ENCODE measurements at places on chromosomes 16 and 17.

DNA sequence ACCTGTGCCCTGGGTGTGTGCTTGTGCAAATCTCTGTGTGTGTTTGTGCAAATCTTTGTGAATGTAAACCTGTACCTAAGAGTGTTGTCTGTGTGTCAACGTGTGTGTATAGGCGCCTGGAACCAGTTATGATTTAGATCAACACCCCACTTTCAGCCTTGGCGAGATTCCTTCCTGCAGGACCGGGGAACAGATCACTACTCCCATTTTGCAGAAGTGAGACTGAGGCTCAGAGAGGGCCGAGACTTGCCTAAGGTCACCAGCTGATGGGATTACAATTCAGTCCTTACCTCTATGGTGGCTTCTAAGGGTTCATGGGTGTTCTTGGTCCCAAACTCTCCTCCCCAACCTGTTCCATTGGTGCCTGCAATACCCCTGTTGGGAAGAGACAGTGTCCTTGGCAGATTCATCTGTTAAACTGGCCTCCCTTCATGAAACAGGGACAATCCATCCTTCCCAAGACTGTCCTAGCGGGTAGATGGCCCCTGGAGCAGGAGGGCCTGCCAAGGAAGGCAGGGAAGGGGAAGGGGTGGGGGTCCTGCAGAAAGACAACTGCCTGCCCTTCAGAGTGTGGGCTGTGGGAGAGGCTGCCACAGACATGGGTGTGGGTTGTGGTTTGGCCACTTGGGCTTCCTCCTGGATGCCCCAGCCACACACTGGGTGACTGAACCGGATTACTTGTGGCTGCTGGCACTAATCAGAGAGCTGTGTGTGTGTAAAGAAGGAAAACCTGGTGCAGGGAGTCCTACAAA, 6.9 kb upstream of the MAPK7 start:
- DNase-seq: no peak

GRCh38 chr17:15171167-15172047, 93.7 kb downstream of the PMP22 start:
- no peak for DNase-seq

DNA sequence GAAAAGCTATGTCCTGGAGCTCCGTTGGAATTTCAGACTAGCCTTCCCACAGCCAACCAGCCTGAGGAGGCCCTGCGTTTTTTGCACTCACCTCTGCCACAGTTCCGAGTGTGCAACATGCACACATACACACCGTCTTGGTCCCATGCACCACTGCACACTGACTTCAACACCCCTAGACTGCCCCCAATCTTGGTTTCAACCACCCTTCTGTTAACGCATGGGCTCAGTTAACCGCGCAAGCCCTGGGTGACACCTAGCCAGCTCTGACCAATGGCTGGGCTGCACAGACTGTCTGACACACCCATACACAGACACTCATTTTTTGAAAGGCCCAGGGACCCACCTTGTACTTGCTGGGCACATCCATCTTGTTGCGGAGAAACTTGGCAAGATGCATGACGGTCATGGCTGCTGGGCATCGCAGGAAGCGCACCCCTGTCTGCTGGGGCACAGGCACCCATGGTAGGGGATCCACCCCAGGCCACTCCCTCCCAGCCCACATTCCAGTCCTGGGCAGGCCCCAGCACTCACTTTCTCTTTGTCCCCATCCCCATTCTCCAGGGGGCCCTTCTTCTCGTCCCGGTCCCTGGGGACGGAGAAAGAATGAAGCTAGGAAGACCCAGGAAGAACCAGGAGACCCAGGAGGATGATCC, 8.0 kb downstream of the CISD3 start:
- DNase-seq: no peak

- no peak for DNase-seq
These were observed 4.3 kb downstream of the COG1 start for GRCh38 chr17:73197161-73197560.

GRCh38 chr16:49597796-49598195, 224.2 kb downstream of the C16orf78 start:
- no peak for DNase-seq

- DNase-seq: no peak
These were observed 68.9 kb upstream of the SDK2 start for GRCh38 chr17:73713136-73713535.

DNA sequence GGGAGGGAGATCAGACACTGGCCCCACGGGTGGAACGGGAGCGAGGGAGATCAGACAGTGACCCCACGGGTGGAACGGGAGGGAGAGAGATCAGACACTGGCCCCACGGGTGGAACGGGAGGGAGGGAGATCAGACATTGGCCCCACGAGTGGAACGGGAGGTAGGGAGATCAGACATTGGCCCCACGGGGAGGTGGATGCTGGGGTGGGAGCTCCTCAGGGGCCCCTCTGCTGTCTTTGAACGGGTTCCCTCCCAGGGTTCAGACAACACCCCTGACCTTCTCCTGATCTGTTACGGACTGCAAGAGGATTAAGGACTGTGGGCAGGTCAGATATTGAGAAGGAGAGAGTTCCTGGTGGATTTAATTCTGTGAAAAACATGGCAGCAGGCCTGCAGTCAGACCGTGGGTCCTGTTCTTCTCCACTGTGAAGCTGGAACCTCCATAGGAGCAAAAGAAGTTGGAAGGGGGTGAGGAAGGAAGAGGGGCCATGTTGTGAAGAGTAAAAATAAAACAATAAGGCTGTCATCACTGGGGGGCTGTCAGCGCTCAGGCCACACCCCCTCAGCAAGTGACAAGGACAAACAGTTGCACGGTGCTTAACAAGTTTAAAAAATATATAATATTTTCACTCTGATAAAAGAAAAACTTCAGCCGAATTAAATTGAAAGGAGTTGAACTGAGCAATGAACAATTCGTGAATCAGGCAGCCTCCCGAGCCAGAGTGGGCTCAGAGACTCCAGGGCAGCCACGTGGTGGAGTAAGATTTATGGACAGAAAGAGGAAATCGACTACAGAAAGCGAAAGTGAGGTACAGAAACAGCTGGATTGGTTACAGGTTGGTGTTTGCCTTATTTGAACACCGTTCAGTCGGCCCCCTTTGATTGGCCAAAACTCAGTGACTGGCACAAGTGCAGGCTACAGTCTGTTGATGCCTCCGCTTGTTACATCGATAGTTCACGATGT, 348.7 kb upstream of the TNRC6C start:
- DNase-seq: peak; percentile 20

DNA sequence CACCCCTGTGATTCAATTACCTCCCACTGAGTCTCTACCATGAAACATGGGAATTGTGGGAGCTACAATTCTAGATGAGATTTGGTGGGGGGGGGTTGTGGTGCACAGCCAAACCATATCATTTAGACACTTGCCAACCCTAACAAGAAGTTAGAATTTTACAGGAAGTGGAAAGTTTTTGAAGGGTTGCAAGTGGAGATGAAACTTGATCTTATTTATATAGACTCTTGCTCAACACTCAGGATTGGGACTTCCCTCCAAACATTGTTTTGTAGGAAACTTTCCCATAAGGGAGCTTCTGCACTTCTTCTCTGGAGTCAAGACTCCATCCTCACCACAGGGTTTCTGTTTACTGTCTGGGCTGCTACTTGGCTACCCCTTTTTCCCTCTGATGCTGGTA, 266.7 kb upstream of the CDH11 start:
- DNase-seq: no peak

GRCh38 chr17:55576237-55576995, 65.2 kb upstream of the SMIM36 start:
- no peak for DNase-seq

GRCh38 chr17:57913575-57914272, 41.5 kb downstream of the CUEDC1 start:
- DNase-seq: no peak
